ENCODE measurements at places on chromosomes 2 and 18.

DNA sequence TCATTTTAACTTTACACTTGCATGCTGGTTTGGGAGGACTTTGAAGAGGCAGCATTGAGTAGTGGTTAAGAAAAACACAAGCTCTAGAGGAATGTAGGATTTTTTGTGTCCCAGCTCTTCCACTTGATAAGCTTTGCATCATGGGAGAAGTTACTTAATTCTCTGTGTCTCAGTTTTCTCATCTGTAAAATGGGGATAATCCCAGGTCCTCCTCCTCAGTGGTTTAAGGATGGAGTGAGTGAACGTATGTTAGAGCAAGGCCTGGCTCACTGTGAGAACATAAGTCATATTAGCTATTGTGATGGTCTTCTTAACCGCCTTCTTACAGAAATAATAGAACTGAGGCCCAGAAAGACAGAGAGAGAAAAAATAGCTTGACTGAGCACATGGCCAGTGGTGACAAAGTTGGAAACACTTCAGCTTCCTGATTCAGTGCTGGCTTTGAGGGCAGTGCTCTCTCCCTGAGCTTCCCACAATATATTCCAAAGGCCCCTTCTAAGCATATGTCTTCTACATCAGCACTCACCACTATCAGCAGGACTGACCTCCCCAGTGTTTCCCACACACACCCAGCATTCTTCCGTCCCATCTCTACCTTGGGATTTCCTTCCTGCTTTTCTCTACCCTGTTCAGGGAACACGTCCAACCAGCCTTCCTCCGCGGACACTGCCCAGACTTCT lies 214.9 kb upstream of the TNP1 start:
- peak; percentile 63 for DNase-seq

GRCh38 chr2:141927536-141927935 lies 203.3 kb downstream of the LRP1B start:
- DNase-seq = peak; percentile 22

DNA sequence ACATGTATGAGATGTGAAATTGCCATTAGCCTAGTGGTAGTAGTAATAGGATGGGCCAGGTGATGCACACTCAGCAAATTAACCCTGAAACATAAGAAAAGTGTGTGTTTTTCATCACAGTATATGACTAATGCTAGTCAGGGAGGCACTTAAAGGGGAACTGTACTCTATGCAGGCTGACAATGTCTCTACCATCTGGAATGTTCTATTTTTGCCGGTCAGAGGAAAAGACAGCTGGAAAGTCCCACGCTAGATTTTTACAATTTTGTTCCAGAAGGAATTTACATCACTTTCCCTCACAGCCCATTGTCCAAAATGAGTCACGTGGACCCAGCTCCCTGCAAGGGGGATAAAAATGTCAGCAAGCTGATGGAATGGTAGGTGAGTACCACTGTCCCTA lies 746.3 kb upstream of the CHAC2 start:
- peak; percentile 58 for DNase-seq

GRCh38 chr2:30315391-30316063 lies 84.2 kb downstream of the LBH start:
- no peak for DNase-seq

GRCh38 chr2:225584796-225585195 lies 185.3 kb downstream of the NYAP2 start:
- DNase-seq = no peak
